NCI-H1436 treated with DMSO at 0.1 percent for 48 hours (cell line): ENCODE measurements at places on chromosomes 3 and 15.

DNA sequence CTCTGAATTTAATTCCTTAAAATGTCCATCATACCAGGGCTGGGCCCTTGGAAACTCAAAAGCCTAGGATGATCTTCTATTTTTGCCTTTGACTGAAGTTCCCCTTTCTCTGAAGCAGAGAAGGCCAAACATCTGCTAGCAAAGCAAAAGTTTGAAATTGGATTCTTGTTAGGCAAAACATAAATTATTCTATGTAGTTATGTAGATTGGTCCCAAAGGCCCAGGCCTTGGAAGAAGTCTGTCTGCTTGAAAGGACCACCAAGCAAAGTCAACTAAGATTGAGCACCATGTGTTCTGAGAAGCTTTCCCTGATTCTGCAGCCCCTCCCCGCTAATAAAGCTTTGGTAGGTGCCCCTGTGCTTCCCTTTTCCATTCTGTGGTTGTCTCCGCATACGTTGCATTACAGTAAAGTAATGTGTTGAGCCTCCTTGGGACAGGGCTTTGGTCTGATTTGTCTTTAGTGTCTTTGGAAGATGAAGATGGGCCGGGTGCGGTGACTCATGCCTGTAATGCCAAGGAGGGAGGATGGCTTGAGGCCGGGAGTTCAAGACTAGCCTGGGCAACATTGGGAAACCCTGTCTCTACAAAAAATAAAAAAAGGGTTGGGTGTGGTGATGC lies 56.4 kb downstream of the RPL39L start:
- DNase-seq = no peak

DNA sequence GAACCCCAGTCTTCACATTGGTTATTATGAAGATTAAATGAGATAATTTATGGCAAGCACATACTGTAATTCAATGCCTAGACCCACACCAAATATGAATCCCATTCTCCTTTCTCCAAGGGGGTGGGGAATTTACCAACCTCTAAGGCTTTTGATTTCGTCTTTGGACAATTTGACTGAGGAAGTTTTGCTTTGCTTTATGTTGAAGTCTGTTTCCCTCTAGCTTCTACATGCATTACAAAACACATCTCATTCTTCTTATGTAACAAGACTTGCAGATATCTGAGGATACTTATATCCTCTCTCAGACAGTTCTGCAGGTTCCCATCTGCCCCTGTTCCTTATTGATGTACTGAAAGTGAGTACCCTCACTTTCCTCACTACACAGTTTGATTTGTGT lies 12.2 kb downstream of the CD80 start:
- DNase-seq = no peak

GRCh38 chr3:192371870-192372400 lies 355.4 kb downstream of the FGF12 start:
- no peak for DNase-seq

- DNase-seq = no peak
Observed at GRCh38 chr3:162092751-162093150, 596.1 kb downstream of the OTOL1 start.

DNA sequence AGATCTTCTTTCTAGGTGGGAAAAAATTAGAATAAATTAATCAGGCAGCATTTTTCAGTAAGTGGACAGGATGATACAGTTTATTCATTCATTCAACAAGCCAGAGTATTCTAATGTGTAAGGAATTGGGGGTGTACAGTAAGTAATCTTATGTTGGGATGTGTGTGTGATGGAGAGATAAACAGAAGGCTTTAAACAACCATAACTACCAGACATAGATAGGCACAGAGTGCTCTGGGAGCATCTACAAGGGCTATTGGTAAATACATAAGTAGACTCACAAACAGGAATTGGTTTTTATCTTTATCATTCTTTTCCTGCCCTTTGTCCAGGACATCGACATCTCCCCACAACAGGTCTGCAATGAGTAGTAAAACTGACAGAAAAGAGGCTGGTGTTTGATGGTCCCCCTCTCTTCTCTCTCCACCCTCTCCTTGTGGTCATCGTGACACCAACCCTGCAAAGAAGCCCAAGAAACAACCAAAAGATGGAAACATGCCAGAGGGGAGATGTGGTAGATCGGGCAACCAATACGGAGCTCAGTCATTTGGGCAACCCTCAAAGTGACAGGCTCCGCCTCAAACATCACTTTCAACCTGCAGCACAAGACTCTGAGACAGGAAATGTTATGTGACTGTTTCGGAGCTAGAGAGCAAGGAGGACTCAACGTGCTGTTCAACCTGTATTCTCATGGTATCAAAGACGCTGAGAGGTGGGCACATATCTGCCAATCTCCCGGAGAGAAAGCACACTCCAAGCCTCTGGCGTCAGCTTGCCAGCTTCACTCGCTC lies 28.7 kb upstream of the B3GNT5 start:
- no peak for DNase-seq

- DNase-seq = no peak
Observed at GRCh38 chr3:69300296-69300695, 85.6 kb downstream of the FRMD4B start.

GRCh38 chr3:36666166-36666565 lies 98.2 kb downstream of the DCLK3 start:
- DNase-seq = no peak

GRCh38 chr3:188197388-188197847 lies 43.5 kb downstream of the LPP start:
- DNase-seq = no peak

GRCh38 chr15:94306700-94307650 lies 75.6 kb downstream of the MCTP2 start:
- no peak for DNase-seq

GRCh38 chr3:94272016-94272415 lies 209.2 kb downstream of the NSUN3 start:
- DNase-seq = no peak

DNA sequence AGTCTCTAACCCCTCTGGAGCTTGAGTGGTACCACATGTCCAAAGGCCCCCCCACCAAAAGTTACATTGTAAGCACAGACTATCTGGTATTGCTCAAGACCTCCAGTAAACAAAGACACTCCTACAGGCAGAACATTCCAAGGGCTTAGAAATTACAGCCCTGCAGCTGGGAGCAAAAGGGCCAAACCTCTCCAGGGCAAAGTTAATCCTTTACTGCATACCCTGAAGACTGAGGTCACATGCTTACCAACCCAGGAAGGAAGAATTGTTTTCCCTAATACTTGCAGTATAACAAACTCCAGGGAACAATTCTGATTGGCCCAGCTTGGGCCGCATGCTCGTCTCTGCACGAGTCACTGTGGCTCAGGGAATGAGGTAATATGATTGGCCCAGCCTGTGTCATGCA lies 266.1 kb upstream of the NR2F2 start:
- DNase-seq = no peak

GRCh38 chr15:36358523-36358922 lies 220.9 kb upstream of the CDIN1 start:
- DNase-seq = no peak

DNA sequence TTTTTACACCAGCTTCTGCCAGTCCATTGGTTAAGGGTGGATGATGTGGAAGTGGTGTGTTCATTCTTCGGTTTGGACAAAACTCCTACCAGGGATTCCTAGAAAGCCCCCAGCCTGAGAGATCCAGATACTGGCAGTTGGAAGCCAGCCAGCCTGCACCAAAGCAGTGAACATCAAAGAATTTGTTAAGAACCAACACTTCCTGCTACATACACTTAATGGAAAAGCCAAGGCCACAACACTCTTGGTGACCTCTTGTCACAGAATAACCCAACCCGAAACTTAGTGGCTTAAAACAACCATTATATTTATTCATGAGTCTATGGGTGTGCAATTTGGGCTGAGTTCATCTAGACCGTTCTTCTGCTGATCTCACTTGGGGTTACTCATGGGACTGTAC lies 42.9 kb upstream of the ADAMTS9 start:
- no peak for DNase-seq

DNA sequence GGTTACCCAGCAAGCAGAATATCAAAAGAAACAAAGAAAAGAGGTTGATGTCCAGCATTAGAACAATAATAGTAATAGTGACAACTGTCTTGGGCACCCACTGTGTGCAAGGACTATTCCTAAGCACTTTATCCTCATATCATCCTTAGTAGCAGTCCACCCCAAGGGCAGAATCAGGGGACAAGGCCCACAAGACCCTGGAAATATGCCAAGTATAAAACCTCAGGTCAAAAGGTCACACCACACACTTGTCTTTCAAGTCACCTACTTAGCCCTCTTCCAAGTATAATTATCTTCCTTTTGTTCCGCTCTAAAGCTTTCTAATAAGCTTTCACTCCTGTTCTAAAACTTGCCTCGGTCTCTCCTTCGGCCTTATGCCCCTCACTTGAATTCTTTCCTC lies 124.0 kb upstream of the STT3B start:
- no peak for DNase-seq

- DNase-seq = no peak
Observed at GRCh38 chr3:179336345-179336929, 11.1 kb upstream of the MFN1 start.

GRCh38 chr15:97504031-97504792 lies 456.3 kb upstream of the ARRDC4 start:
- no peak for DNase-seq

- DNase-seq = no peak
Observed at GRCh38 chr3:45253316-45253715, 27.2 kb upstream of the TMEM158 start.

DNA sequence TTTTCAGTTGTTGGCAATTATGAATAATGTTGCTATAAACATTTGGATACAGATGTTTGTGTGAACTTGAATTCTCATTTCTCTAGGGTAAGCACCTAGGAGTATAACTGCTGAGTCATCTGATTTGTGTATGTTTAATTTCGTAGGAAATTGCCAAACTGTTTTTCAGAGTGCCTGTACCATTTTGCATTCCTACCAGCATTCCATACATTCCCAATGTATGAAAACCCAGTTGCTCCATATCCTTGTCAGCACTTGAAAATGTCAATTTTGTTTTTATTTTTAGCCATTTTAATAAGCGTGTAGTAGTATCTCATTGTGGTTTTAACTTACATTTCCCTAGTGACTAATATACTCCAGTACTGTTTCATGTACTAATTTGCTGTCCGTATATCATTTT lies 98.5 kb upstream of the TSC22D2 start:
- DNase-seq = no peak

DNA sequence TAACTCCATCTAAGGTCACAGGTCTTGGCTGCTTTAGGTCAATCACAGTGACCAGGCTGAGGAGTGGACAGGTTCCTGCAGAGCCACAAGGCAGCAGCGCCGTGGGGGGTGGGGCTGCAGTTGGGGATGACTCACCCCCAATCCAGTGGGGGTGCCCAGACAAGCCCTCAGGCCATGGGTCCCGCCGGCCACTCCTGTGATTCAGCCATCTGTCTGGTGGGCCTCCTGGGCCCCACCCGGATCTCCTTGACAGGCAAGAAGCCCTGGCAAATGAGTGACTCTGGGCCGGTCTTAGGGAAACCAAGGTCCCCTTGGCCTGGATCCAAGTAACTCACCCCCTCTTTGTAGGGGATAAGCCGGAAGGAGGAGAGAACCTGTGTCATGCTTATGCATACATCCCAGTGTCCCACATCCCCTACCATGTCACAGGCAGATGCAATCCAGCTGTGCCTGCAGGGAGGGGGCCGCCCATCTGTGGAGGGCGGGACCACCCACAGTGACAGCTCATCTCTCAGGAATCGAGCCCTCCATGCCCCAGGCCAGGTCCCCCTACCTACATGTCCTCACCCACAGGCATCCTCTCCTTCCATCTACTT lies 495 bp upstream of the COL7A1 start:
- DNase-seq = no peak

GRCh38 chr3:108181172-108181571 lies 41.1 kb downstream of the IFT57 start:
- DNase-seq = no peak

DNA sequence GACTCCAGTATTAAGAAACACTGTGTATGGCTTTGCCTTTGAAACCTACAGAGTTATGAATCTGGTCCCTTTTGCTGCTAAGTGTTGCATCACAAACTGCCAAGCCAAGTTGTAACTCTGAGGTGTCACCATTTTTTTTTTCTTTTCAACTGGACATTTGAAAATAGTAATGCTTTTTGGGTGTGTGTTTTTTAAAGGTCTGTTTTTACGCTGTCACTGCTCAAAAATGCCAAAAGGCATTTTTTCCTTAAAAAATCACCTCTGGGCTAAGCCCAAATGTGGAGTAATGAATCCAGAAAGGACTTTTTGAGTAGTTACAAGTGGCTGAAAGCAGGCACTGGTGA lies 9.5 kb downstream of the SMAD3 start:
- no peak for DNase-seq

DNA sequence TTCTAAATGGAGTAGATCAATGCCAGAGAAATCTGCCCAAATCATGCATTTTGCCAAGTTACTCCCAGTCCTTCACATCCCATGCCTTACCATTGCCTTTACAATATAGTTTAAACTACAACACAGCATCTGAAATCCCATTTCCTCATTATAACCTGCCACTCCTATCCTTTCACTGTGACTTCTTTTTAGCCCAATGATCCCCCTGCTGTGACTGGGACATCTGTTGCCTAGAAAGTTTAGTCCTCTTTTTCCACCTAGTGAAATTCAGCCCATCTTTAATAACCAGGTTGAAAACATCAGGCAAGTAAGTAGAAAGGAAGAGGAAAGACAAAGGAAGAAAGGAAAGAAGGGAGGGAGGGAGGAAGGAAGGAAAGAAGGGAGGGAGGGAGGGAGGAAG lies 627.9 kb upstream of the ZNF385D start:
- DNase-seq = no peak
